ENCODE measurements at places on chromosomes 5 and 9.
A peak's percentile ranks its signal among the peaks of the same experiment; 100 is the strongest.

DNA sequence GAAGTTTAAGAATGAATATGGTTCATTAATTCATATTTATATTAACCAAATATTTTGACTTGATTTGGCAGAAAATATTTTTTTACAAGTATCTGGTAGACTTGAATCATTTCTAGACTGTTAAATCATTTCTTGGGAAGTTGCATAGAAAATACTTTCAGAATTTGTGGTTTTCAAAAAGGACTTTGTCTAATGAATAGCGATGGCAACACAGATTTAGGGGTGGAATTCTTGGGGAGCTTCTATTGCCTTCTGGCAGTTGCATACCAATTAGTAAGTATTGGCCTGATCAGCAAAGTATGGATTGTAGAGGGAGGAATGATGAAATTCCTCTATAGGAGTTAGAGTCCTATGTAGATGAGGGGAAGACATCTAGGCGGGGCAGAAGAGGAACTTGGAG, 68.6 kb upstream of the CKMT2 start:
- DNase-seq, result no peak

- DNase-seq, result no peak
Measured at GRCh38 chr9:133775951-133776905, 38.1 kb upstream of the SARDH start.

DNA sequence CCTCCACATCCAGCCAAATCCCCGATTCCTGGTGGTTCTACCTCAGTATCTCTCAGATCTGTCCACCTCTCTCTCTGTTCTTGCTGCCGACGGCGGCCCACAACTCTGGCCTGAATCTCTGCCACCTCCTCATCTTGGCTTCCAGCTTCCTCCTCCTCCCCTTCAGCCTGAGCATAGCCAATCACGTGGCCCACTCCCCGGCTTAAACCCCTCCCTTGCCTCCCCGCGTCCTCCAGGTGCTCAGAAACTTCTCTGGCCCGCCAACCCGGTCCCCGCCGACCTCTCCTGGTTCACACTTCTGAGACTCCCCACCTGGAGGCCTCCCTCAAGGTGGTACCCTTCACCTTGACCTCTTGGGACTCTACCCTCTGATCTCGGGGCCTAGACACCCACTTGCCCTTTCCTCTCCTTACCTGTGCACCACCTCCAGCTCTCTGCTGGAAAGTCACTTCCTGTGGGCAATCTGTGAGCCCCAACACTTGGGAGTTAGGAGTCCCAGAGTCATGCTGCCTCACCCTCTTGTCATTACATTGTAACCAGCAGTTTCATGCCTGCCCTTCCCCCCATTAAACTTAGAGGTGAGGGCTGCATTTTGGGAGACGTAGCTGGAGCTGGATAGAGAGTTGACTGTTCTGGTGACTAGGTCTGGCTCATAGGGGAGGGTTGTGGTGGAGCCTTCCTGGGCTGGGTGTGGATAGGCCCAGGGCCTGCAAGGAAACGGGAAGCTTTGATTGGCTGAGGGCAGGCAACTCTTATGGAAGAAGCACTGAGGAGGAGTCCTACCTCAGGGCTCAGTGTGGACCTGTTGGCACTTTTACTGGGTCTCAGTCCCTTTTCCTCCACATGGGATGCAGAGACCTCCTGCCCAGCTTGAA, 4.5 kb upstream of the SET start:
- DNase-seq, result peak; percentile 77

DNA sequence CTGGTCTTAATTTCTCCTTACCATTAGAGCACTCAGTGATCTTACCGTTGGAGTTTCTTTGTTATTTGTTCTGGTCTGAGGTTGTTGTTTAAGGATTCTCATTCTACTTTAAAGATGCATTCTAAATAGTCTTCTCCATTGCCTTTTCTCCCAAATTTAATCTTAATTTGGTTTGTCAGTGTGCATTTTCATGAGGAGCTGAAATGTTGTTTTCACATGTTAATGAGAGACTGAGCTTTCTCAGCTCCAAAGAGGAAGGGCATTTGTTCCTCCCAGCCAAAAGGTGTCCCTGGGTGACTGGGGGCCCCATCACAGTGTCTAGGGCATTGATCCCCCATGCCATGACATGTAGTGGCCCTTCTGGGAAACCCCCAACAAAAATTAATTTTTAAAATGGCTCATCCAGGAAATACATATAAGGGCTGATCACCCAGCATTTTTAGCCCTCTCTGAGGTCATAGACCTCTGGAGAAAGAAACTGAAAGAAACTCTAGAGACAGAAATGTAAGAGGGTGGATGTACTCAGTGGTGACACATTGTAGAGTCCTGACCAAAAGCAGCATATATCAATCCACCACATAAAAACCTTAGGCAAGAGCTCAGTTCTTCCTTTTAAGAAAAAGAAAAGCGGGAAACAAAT, 240.4 kb upstream of the RAI14 start:
- DNase-seq, result no peak

DNA sequence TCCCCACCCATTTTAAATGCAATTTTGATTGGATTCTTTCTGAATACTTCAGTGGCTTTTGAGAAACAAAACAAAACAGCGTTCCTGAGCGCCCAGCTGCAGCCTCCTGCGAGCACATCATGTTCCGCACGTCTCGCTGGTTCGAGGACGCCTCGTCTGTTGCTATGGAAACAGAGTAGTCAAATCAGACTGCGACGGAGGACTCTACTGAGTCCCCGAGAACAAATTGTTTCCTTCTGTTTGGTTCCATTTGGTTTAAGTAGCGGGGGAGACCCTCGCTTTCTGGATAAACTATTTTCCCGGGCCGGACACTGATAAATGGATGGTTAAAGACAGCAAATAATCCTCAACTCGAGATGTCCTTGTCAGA, 69.0 kb downstream of the SLC28A3 start:
- peak; percentile 40 for DNase-seq

- DNase-seq, result peak; percentile 50
Measured at GRCh38 chr9:112921549-112921948, 30.9 kb upstream of the SLC46A2 start.

GRCh38 chr9:37715991-37716505, 37.6 kb upstream of the TRMT10B start:
- DNase-seq, result no peak
